Left forelimb (tissue), 1 donor: ENCODE measurements at places on chromosomes 2 and 18.

GRCh38 chr2:173472112-173472511 is 117.4 kb downstream of the CDCA7 start:
- DNase-seq = no peak

DNA sequence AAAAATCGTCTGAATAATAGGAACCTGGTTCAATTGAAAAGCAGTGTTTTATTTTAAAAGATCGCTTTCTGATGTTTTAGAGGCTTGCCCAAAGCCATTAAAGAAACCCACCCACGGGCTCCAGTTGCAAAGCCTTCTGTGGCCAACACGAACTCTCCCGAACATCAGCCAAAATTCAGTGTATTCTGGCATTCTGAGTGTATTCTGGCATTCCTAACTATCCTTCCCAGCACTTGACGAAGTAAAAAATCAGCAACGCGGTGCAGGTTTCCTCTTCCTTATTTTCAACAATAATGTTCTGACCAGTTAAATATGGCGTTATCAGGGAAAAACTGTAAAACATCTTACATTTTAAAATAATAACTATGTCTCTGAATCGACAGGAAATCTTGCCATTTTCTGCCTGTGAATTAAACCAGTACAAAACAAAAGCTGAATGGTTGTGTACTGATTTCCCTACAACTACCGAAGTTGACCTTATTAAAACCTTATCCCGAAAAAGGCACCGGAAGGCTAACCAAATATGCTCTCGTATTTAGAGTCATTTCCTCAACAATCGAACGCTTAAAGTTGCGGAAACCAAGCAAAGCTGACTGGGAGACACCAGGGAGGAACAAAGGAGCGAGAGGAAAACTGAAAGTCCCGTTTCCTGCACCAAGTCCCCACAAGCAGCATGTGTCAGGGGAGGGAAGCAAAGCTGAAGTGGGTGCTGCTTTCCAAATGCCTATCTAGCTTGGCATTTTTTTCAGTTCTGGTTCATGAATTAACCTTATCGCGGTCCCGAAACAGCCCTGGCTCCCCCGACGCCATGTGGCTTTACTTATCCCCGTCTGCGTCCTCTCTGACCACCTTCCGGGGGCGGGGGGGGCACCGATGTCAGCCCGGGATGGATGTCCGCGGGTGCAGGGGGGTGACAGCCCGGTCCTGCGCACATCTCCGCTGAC is 44.3 kb downstream of the ZNF516 start:
- peak; percentile 79 for DNase-seq

- DNase-seq = peak; percentile 78
These were observed 50.8 kb upstream of the MYCN start for GRCh38 chr2:15889442-15890123.

- no peak for DNase-seq
These were observed 716.1 kb downstream of the DCC start for GRCh38 chr18:53056064-53056463.

DNA sequence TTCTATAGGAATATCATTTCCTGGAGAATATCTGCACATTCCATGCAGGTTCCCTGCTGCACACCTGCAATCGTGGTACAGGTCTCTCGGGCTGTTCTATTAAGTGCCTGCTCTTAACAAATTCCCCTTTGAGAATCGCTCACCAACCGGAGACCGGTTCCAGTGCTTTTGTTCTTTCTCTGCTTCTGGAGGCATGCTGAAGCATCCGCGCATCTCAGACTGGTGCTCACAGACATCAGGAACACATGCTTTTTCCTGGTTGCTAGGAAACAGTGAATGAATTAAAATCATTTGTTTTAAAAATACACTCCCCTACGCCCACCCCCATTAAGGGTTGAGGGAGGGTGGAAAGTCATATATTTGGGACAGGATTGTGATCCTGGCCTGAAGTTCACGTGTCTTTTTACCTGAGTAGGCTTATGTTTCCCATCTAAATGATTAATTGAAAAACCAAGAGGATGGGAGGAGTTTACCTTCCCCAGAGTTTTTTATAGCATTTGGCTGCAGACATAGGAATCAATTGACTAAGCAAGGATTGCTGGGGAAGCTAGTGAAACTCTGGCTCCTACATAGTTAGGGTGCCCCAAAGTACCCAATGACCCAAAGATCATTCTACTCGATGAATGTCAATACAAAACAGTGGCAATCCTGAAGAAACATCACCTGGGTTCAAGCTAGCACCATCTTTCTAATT is at the start of gene C2orf80:
Gene C2orf80, minus strand, starts transcription at position 221 of the 694 bp plus-strand sequence. CDS start 3,044 bp downstream, outside the sequence.
- no peak for DNase-seq

- DNase-seq = peak; percentile 71
These were observed 5.3 kb downstream of the GLI2 start for GRCh38 chr2:120740765-120741524.

- no peak for DNase-seq
These were observed 150.2 kb upstream of the NFATC1 start for GRCh38 chr18:79245517-79246001.
